ENCODE measurements at places on chromosomes 16 and 17.

DNA sequence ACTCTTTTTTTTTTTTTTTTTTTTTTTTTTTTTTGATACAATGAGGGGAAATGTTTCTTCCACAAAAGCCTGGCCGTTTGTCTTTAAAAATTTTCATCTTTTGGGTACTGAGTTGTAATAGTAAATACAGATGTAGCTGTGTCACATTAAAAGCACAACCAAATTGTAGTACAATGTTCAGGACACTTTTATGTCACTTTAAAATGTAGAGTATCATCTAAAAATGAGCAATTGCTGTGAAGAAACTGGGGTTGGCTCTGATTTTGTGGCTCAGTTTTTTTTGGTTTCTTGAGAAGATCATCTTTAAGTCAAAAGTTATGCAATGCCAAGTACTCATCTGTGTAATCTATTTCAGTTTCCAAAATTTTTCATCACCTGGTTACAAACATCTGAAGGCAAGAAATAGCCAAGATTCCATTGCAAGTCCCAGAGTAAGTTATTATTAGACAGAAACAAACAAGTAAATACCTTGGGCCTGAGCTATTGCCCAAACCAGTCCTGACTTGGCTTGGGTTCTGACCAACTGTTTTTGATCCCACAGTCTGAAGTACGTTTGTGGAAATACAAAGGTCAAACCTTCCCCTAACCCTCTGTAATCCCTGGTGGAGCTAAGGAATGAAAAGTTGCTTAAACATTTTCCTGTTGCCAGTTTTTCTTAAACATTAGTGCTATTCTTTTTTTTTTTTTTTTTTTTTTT is 717.2 kb downstream of the WWOX start:
- DNase-seq: no peak

- no peak for DNase-seq
Observed at GRCh38 chr16:59296888-59297287, 562.8 kb upstream of the GOT2 start.

GRCh38 chr17:69972251-69972650 is 102.8 kb upstream of the KCNJ16 start:
- DNase-seq: no peak

DNA sequence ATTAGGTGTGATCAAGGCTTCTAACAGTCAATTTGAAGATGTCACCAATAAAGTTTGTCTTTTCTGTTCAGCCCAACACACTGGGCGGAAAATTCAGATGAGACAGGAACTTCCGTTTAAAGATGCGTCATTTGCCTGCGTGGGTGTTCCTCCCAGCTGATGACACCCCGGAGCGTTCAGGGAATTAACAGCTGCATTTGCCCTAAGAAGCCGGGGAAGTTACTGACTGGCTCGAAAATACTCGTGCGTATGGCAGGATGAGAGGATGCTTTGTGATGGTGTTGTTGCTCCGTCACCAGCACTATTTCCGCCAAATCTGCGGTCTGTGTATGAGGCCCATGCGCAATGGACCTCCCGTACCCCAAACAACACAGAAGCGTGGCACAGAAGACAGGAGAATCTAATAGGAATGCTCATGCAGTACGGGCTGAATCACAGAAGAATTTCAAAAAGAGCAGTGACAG is 11.9 kb upstream of the PVALEF start:
- DNase-seq: no peak

DNA sequence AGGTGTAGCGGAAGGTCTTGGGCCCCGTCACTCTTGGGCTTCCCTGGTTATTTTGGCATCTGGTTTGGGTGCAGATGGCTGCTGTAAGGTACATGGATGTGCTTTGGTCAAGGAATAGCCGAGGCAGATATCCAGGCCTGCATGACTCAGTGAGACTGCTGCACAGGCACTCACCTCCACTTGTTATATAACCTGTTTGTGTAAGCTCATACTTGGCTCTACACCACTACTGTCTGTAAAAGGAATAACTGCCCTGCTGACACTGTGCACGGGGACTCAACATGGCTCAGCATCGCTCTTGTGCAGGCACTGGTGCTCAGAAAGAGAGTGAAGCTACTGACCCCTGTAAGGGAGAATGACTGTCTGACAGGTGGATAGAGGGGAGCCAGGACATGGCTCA is 42.3 kb upstream of the ARL4D start:
- DNase-seq: no peak

DNA sequence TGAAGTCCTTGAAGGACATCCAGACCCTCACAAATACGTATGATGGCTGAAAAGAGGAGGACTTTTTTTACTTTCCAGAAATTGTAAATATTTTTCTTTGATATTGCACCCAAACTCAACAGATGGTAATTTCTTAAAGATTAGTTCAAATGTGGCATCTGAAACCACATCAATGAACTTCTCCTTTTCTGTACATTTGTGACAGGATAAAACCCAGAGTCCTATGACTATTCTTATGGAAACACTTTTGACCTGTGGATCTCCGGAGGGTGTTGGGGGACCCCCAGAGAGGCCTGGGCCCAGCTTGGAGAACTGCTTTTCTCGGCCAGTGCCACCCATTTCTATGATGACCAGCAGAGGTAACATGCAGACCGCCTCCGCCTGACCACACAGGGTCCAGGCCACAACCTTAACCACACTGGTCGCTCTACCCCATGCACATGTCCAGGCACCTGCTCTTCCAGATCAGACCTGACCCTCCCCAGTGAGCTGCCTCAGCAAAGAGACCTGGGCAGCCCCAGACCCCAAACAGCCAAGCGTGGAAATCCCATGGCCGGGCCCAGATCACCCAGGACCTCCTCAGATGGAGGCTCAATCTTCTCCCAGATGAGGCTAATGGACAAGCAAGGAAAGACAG is 22.7 kb downstream of the RPH3AL start:
- no peak for DNase-seq

GRCh38 chr17:36506249-36506826 is 19.9 kb downstream of the ZNHIT3 start:
- no peak for DNase-seq

GRCh38 chr17:77472468-77473310 is 331.9 kb downstream of the SEC14L1 start:
- DNase-seq: no peak

DNA sequence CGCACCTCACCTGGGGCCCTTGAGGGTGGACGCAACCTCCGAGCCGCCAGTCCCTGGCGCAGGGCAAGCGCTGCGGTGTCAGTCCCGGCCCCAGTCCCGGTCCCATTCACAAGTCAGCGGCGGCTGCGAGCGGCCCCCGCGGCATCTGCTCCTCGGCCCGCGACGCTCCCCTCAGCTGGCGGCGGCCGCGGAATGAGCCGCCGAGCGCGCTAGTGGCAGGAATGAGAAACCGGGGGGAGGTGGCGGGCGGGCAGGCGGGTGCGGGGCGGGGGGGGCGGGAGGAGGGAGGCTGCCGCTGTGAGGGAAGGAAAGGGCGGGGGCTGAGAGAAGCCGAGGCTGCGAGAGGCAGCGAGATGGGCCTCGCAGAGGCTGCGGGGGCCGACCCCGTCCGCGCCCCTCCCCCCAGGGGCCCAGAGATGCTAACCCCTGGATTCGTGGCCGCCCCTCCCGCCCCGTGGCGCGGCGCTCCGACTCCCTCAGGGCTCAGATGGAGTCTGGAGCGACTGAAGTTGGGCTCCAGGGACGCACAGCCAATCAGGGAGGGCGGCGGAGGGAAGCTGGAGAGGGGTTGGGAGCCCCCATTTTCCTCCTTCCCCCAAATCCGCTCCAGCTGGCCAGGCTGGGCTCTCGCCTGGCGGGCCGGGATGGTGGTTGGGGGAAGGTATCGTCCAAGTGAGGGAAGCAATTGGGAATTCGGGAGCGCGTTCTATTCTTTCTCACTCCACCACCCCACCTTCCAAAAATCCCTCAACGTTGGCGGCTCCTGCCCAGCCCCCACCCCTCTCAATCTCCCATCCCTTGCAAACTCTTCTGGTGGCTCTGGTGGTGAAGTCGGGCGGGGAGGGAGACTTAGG is at the start of gene CDH11:
CDH11 (minus strand) TSS at position 194 of the 854 bp plus-strand sequence. CDS start 117,194 bp downstream, outside the sequence.
- peak; percentile 23 for DNase-seq

- peak; percentile 66 for DNase-seq
Observed at GRCh38 chr17:68398691-68399637, 58.3 kb downstream of the WIPI1 start.

- DNase-seq: no peak
Observed at GRCh38 chr17:77109764-77110359, 30.9 kb upstream of the SEC14L1 start.

- DNase-seq: no peak
Observed at GRCh38 chr17:75876190-75876937, 2.0 kb downstream of the TRIM47 start.

DNA sequence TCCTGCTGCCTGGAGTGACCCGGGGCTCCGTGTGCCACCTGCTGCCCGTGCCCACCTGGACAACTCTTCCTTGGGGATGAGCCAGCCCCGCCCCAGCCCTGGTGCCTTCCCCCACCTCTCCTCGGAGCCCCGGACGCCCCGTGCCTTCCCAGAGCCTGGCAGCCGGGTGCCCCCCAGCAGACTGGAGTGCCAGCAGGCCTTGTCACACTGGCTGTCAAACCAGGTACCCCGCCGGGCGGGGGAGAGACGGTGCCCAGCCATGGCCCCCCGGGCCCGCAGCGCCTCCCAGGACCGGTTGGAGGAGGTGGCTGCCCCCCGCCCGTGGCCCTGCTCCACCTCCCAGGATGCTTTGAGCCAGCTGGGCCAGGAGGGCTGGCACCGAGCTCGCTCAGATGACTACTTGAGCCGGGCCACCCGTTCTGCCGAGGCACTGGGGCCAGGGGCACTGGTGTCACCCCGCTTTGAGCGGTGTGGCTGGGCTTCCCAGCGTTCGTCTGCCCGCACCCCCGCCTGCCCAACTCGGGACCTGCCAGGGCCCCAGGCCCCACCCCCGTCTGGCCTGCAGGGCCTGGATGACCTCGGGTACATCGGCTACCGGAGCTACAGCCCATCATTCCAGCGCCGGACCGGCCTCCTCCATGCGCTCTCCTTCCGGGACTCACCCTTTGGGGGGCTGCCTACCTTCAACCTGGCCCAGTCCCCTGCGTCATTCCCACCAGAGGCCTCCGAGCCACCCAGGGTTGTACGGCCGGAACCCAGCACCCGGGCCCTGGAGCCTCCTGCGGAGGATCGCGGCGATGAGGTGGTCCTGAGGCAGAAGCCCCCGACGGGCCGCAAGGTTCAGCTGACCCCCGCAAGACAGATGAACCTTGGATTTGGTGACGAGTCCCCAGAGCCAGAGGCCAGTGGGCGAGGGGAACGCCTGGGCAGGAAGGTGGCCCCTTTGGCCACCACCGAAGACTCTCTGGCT is 38.4 kb downstream of the ARHGAP23 start:
- DNase-seq: no peak

GRCh38 chr17:41518789-41519449 is at the start of gene KRT15:
KRT15 (minus strand) TSS chr17:41518890; CDS start chr17:41518827, 63 bp downstream.
- no peak for DNase-seq

GRCh38 chr17:47244697-47245096 is 8.9 kb upstream of the ITGB3 start:
- DNase-seq: no peak

- no peak for DNase-seq
Observed at GRCh38 chr16:15521390-15521757, 87.0 kb downstream of the BMERB1 start.

DNA sequence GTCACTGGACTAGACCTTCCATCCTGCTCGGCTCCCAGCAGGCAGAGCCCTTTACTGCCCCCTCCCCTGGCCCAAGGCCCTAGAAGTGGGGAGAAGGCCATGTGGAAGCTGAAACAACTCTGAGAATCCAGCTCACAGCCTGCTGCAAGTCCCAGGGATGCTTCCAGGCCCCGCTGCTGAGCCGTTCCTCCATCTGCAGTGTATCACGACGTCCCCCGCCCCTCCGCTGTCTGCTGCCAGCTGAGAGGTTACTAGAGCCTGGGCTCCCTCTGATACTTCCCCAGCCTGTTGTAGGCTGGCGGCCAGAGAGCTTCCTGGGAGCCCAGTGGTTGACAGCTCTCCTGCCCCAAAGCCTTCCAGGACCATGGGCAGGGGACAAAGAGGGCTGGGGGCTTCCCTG is 118.2 kb downstream of the MGAT5B start:
- DNase-seq: no peak

DNA sequence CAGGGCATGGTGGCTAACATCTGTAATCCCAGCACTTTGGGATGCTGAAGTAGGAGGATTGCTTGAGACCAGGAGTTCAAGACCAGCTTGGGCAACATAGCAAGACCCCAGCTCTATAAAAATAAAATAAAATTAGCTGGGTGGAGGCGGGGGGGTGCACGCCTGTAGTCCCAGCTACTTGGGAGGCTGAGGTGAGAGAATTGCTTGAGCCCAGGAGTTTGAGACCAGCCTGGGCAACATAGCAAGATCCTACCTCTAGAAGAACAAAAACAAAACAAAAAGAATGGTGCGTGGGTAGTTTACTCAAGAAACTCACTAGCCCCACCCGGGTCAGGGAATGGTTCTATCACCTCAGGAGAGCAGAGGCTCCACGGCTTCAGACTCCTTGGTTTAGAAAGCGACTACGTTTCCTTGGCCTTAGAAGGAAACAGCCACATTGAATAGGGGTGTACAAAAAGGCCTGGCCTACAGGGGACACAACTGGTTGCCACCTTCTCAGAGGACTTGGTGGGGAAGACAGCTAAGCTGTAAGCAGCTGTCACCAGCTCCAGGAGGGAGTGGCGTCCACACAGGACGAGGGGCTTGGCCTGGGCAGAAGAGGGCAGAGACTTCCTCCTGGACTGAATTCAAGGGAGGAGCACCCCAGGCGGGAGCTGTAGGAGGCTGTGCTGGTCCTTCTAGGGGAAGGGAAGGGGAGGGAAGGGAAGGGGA is 716 bp downstream of the TK1 start:
- DNase-seq: no peak

DNA sequence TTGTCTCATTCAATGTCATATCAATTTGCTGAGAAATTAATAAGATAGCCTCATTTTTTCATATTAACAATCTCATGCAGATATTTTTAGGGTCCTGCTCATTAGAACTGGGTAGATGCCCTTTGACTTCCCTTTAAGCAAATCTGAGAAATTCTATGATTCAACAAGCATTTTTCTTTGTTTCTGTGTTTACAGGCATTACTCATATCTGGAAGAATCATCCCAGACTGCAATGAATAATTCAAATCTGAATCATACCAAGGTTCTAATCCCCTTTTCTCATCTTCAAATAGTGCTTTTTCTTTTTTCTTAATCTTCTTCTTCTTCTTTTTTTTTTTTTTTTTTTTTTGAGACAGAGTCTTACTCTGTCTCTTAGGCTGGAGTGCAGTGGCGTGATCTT is 69.2 kb upstream of the KIFC3 start:
- no peak for DNase-seq

GRCh38 chr17:44087319-44087718 is 16.8 kb downstream of the G6PC3 start:
- no peak for DNase-seq

- no peak for DNase-seq
Observed at GRCh38 chr16:66605979-66606751, 1.7 kb downstream of the CMTM3 start.

DNA sequence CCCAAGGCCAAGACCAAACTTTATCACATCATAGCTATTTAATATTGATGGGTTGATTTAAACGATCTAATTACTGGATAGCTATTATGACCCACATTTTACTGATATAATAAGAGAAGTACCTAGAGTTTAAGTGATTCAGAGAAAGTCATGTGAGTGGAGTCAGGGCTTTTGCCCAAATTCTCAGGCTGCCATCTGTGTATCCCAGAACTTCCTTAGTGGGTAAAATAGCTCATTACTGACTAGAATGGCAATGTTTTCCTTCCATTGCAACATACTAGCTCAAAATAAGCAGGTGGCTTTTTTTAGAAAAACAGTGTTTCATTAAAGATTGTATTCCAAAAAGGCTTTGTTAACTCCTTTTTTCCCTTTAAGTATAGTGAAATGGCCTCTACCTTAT is 113.9 kb upstream of the MAF start:
- no peak for DNase-seq

Data from NCI-H526 (cell line).